ENCODE measurements at places on chromosomes 5 and 9. TPM values are rescaled to one million over a fixed set of nuclear protein-coding genes. Genes with fewer than 3 reads are reported as not detected.

The RNF20 gene
- total RNA-seq, result 23.4 TPM

The PCDHB5 gene
- 1.8 TPM for total RNA-seq

The TAF11L10 gene
- not detected for total RNA-seq

The CAVIN4 gene
- total RNA-seq, result 0.55 TPM

The CNTNAP3 gene
- total RNA-seq, result 11.2 TPM

The DMRT3 gene
- total RNA-seq, result not detected

The SLC34A3 gene
- 0.07 TPM for total RNA-seq

The PCDHGA1 gene
- total RNA-seq, result 0.31 TPM

The SPATA24 gene
- total RNA-seq, result 4.1 TPM

The IFNE gene
- 1.4 TPM for total RNA-seq

The ANKRD33B gene
- total RNA-seq, result 12.6 TPM
